ENCODE measurements at places on chromosomes 1 and 21.

DNA sequence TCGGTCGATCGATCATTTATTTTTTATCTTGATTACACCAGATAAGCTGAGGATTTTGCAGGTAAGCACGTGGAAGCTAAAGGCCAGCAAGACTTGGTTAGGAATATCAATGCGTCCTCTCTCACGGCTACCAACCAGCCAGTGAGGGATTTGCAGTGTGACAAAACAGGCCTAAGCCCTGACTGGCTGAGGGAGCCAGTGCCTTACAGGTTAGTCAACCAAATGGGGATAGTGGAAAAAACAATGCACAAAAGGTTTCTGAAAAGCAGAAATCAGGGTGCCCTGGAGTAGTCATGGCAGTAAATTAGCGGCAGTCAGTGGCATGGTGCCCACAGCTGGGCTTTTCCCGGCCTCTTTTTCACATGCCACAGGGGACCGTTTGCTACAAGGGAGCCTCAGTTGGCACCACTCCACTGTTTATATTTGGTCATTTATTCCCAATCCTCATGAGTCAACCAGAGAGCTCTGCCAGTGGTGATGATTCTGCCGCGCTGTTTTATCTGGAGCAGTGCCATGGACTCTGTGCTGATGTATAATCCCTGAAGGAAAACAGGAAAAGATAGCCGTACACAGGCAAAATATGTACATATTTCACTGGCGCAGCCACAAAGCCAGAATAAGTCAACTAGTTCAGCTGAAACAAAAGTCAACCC, 167.6 kb downstream of the RHOU start:
- H3K4me1 ChIP-seq = no peaks in the 10 kb centered on the region
- no peak overlapping the region for H3K27ac ChIP-seq
- no peaks in the 10 kb centered on the region for H3K36me3 ChIP-seq

GRCh38 chr1:2290171-2290578, 62.1 kb downstream of the SKI start:
- H3K4me1 ChIP-seq = peaks cover 47% of the 10 kb centered on the region
- no peak for DNase-seq
- H3K27me3 ChIP-seq = no peaks in the 10 kb centered on the region
- H3K36me3 ChIP-seq = no peaks in the 10 kb centered on the region

DNA sequence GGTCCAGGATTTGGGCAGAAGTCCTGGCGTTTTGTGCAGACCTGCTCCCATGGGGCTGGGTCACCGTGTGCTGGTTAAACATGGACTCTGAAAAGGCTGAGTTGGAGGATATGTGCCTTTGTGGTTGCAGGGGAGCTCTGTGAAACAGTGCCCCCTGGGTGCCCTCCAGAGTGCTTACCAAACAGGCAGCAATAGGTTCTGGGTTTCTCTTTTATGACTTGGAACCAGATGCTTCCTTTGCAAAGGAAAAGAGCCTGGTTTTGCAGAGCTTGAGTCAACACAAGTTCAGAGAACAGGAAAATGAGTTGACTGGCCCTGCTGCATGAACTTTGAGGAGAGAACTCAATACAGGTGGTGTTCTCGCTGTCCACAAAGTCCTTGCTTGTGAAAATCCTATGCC, 288.9 kb downstream of the TM2D1 start:
- H3K4me3 ChIP-seq = no peak overlapping the region
- H3K27ac ChIP-seq = no peak overlapping the region
- no peaks in the 10 kb centered on the region for H3K4me1 ChIP-seq

DNA sequence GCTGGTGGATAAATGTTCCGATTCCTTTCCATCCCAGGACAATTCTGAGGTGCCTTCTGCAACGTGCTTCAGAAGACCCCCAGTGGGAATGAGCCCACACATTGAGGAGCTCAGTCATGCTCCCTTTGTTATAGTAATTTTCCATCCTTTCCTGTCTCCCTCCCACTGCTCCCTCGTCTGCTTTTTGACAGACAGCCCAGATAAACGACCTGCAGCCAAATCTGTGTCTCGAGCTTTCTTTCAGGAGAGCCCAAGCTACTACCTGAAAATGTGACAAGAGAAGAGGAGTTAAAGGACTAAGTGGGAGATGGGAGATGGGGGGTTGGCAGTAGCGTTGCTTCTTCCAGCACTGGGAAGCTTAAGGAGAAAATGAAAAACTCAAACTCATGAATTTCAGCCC, 65.9 kb upstream of the LRRN2 start:
- no peaks in the 10 kb centered on the region for H3K36me3 ChIP-seq
- H3K27me3 ChIP-seq = no peaks in the 10 kb centered on the region
- no peak for DNase-seq
- no peak overlapping the region for H3K27ac ChIP-seq
- no peak overlapping the region for H3K4me3 ChIP-seq

DNA sequence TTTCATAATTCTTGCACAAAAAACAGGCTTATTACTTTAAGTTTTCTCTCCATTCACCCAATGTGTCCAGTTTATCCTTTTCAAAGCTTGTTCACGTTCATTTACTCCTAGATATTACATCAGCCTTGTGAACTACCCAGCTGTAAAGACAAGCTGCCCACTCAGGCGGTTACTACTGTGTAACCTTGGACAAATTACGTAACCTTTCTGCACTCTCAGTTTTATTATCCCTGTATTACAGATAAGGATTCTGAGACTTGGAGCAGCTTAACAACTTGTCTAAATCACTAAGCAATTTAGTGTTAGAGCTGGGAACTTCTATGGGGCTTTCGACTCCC, 20.5 kb upstream of the LPAR3 start:
- H3K27ac ChIP-seq = no peak overlapping the region
- no peak overlapping the region for H3K4me3 ChIP-seq
- DNase-seq = no peak
- no peaks in the 10 kb centered on the region for H3K36me3 ChIP-seq
- no peaks in the 10 kb centered on the region for H3K4me1 ChIP-seq
